ENCODE measurements at places on chromosomes 6 and 20. TPM values are rescaled to one million over a fixed set of nuclear protein-coding genes. Genes with fewer than 3 reads are reported as not detected.

- H3K27ac ChIP-seq, result no peak overlapping the region
- H3K36me3 ChIP-seq, result peaks cover 83% of the 10 kb centered on the region
- no peaks in the 10 kb centered on the region for H3K27me3 ChIP-seq
- no peak overlapping the region for H3K4me3 ChIP-seq
- no peaks in the 10 kb centered on the region for H3K4me1 ChIP-seq
- no peak for DNase-seq
These were observed 28.3 kb downstream of the MRS2 start for GRCh38 chr6:24431045-24431451.

- no peak overlapping the region for H3K4me3 ChIP-seq
- H3K27me3 ChIP-seq, result no peaks in the 10 kb centered on the region
- no peak for DNase-seq
- H3K27ac ChIP-seq, result no peak overlapping the region
These were observed 42.2 kb downstream of the RANBP9 start for GRCh38 chr6:13669476-13669875.

- peak within 1 kb of the TSS; percentile 60 for H3K4me3 ChIP-seq
- H3K36me3 ChIP-seq, result peaks cover 5% of the 10 kb centered on the region
- peak within 1 kb of the TSS; percentile 77 for H3K27ac ChIP-seq
- H3K4me1 ChIP-seq, result no peaks in the 10 kb centered on the region
- H3K27me3 ChIP-seq, result no peaks in the 10 kb centered on the region
- DNase-seq, result peak; percentile 96
These were observed at the start of gene SLC17A9 for GRCh38 chr20:62952373-62952967. SLC17A9 (plus strand) TSS chr20:62952709; CDS start chr20:62952831, 122 bp downstream.

- no peak overlapping the region for H3K27ac ChIP-seq
- no peaks in the 10 kb centered on the region for H3K27me3 ChIP-seq
- DNase-seq, result no peak
- H3K4me3 ChIP-seq, result no peak overlapping the region
- no peaks in the 10 kb centered on the region for H3K36me3 ChIP-seq
These were observed 63.6 kb downstream of the SYTL3 start for GRCh38 chr6:158713469-158713868.

DNA sequence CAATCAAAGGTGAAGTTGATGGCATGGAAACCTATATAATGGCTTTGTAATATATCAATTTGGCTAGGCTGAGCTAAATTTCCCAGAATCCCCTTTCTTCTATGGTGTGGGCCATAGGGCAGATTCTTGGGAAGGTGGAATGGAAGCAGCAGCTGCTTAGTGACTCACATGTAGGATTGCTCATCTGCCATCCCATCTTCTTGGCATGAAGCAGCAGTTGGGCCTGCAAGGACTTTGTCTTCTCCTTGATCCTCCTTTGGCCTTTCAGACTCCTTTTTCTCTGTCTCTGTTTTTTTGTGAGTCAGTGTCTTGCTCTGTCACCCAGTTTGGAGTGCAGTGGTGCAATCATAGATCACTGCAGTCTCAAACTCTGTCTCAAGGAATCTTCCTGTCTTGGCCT is 52.6 kb upstream of the CEP162 start:
- H3K27ac ChIP-seq, result no peak overlapping the region
- H3K4me3 ChIP-seq, result no peak overlapping the region
- no peak for DNase-seq
- H3K4me1 ChIP-seq, result no peaks in the 10 kb centered on the region
- H3K36me3 ChIP-seq, result no peaks in the 10 kb centered on the region

DNA sequence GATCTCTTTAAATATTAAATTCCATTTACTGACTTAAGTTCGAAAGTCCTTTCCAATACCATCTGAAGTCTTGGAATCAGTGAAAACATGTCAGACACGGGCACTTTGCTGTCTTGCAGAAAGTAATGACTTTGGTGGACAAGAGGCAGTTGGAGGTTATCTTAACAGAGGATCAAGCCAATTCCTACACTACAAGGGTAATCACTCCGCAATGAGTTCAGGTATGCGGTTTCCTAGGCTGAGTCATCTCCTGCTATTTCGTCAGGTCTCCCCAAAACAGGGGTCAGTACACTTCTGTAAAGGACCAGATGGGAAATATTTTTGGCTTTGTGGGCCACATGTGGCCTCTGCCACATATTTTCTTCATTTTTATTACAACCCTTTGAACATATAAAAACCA is 656.6 kb downstream of the KIF16B start:
- no peaks in the 10 kb centered on the region for H3K4me1 ChIP-seq
- DNase-seq, result no peak

GRCh38 chr20:19928328-19929011 is 88.7 kb upstream of the NAA20 start:
- H3K4me3 ChIP-seq, result no peak overlapping the region
- H3K27me3 ChIP-seq, result no peaks in the 10 kb centered on the region
- H3K27ac ChIP-seq, result no peak overlapping the region
- H3K36me3 ChIP-seq, result no peaks in the 10 kb centered on the region

- peak; percentile 78 for DNase-seq
- no peaks in the 10 kb centered on the region for H3K27me3 ChIP-seq
- no peaks in the 10 kb centered on the region for H3K36me3 ChIP-seq
These were observed 648.7 kb upstream of the FLRT3 start for GRCh38 chr20:14986026-14986655.

- no peak overlapping the region for H3K27ac ChIP-seq
- no peak overlapping the region for H3K4me3 ChIP-seq
- H3K27me3 ChIP-seq, result no peaks in the 10 kb centered on the region
These were observed 134.0 kb downstream of the PDE7B start for GRCh38 chr6:135985471-135985870.

DNA sequence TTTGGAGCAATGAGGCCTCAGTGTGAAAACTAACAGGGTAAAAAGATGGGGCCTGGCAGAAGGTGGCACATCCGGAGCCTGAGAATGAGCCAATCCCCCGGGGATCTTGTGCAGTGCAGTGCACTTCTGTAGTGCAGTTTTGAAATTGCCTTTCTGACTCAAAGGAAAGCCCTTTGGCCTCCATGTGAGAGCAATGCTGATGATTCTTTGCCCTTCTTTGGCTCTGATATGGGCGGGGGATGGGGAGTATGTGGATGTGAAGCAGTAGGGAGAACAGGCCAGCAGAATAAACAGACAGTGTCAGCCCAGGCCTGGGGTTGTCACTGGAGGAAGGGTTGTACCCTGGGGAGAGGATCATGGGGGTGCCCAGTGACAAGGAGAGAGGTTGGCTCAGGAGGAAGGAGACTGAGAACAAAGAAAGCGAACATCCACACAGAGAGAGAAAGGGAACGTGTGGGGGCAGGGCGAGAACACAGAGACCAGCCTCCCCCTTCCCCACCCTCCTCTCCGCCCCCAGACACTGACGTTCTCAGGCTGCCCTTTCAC is 351.2 kb downstream of the CDC5L start:
- no peak for DNase-seq
- no peak overlapping the region for H3K27ac ChIP-seq
- H3K36me3 ChIP-seq, result no peaks in the 10 kb centered on the region
- no peak overlapping the region for H3K4me3 ChIP-seq

GRCh38 chr6:129280749-129281148 is 397.8 kb downstream of the LAMA2 start:
- no peak overlapping the region for H3K4me3 ChIP-seq
- no peaks in the 10 kb centered on the region for H3K27me3 ChIP-seq
- no peak overlapping the region for H3K27ac ChIP-seq
- no peaks in the 10 kb centered on the region for H3K4me1 ChIP-seq

DNA sequence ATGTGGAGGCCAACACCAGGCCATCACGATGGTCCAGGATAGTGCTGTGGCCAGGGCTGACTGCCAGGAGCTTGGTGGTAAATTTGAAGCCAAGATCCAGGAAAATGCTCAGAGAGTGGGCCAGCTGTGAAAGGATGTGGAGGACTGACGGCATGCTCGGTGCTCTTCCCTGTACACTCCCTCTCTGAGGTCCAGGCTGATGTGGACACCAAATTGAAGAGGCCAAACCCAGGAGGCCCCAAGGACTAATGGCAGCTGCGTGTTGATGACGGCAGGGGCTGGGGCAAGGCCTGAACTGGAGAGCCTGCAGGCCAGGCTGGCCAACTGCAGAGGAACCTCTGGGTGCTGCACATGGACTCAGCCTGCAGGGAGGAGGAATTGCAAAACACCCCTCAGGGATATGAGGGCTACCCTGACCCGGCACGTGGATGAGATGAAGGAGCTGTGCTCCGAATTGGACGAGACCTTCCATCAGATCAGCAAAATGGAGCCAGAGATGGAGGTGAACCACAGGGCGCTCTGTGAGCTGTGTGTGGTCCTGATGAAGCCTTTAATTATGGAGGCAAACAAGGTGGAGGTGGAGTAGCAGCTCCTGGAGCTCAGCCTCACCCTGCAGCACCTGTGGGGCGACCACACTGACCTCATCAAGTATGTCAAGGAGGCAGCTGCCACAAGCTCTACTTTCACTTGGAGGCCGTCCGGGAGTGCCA is 6.9 kb upstream of the RAET1E start:
- no peak overlapping the region for H3K27ac ChIP-seq
- H3K27me3 ChIP-seq, result no peaks in the 10 kb centered on the region
- H3K36me3 ChIP-seq, result no peaks in the 10 kb centered on the region
- H3K4me1 ChIP-seq, result no peaks in the 10 kb centered on the region
- H3K4me3 ChIP-seq, result no peak overlapping the region
- DNase-seq, result no peak

DNA sequence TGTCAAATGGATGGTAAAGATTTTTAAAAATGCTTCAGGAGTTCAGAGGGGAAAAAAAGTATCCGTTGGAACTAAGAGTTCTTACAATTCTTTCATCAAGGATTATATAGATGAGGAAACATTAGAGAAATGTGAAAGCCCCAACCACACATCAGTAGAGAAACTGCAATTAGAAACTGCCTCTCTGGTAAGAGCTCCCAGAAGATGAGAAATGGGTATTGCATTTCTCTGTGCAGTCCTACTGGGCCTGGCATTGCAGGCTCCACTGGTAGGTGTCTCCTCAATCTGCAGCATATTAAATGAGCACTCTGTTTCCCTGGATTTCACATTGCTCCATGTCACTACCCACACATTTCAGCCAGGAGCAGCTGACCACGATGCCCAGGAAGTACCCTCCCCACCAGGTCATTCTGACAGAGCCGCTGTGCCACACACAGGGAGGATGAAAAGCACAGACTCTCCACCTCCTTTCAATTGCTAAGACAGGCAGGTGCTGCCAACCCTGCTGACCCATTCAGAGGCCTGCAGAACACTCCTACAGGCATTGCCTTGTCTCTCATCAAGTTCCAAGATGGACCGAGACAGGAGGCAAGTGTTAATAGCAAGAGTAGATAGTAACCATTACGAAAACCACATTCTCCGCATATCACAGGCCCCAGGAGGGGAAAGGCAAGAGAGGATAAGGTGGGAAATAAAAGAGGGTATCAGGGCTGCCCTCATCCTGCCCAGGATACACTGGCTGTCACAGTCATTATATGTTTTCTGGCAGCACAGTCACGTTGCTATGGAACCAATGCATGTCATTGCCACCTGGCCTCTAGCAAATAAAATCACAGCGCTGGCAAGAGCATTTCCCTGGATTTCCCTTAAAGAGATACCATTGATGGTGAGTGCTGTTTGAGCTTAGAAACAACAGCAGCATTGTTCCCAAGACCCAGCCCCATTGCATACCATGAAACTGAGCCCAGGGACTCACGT is 241.7 kb downstream of the ATXN1 start:
- no peaks in the 10 kb centered on the region for H3K4me1 ChIP-seq
- no peak overlapping the region for H3K4me3 ChIP-seq
- no peak overlapping the region for H3K27ac ChIP-seq
- no peak for DNase-seq
- H3K27me3 ChIP-seq, result no peaks in the 10 kb centered on the region

DNA sequence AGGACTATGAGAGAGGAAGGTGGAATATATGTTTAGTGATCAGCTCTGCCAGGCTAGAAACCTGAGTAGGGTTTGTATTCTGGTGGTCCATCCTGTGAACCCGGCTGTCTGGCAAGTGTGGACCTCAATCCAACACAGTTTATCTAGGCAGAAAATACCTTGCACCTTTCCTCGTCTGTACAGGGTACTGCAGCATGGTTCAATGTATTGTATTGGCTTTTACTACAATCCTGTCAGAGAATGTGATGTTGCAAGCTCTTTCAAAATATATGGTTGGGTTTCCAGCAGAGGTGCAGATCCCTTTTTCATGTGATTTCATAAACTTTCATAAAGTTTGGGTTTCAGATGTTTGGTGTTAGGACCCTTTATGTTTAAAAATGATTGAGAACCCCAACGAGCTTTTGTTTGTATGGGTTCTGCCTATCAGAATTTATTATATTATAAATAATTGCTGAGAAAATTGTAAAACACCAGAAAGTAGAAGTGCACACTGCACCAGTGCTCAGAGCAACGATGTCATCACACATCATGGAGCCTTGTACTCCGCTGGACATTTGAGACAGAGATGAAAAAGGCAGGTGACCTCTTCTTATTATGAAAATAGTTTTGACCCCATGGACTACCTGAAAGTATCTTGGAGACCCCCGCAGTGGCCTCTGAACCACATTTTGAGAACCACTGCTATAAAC is 106.6 kb downstream of the RTN4IP1 start:
- no peak overlapping the region for H3K27ac ChIP-seq
- H3K36me3 ChIP-seq, result no peaks in the 10 kb centered on the region
- H3K27me3 ChIP-seq, result no peaks in the 10 kb centered on the region

GRCh38 chr6:116238083-116238482 is 15.8 kb downstream of the TSPYL4 start:
- H3K4me3 ChIP-seq, result no peak overlapping the region
- no peaks in the 10 kb centered on the region for H3K27me3 ChIP-seq
- DNase-seq, result no peak
- H3K36me3 ChIP-seq, result peaks cover 7% of the 10 kb centered on the region
- no peak overlapping the region for H3K27ac ChIP-seq
- H3K4me1 ChIP-seq, result no peaks in the 10 kb centered on the region

DNA sequence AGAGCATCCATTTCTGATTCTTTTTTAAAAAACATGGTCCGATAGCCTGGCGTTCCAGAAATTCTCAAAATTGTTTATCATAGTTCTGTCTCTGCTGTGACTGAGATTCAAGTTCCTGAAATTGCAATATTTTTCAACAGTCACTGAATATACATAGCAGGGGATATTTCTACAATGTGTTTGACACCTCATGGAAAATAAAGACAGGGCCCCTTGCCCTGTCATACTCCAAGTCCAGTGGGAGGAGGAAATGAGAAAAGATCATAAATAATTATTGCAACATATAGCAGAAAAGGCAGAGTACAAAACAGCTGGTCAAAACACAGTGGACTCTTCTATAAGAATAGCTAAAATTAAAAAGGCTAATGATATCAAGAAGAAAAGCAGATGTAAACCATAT is 234.8 kb upstream of the SPTLC3 start:
- H3K27me3 ChIP-seq, result no peaks in the 10 kb centered on the region
- H3K27ac ChIP-seq, result no peak overlapping the region
- no peaks in the 10 kb centered on the region for H3K36me3 ChIP-seq
- H3K4me3 ChIP-seq, result no peak overlapping the region
- DNase-seq, result no peak

GRCh38 chr20:3744806-3745685 is 12.6 kb downstream of the HSPA12B start:
- H3K4me1 ChIP-seq, result no peaks in the 10 kb centered on the region
- H3K27me3 ChIP-seq, result no peaks in the 10 kb centered on the region
- peak; percentile 71 for DNase-seq

GRCh38 chr20:46222521-46223007 is 85.7 kb downstream of the CDH22 start:
- H3K27ac ChIP-seq, result no peak overlapping the region
- no peaks in the 10 kb centered on the region for H3K27me3 ChIP-seq
- H3K36me3 ChIP-seq, result no peaks in the 10 kb centered on the region
- H3K4me3 ChIP-seq, result no peak overlapping the region

The NRSN1 gene
- not detected for total RNA-seq

The SERINC3 gene
- 70.3 TPM for total RNA-seq

The CTAGE9 gene
- not detected for total RNA-seq

The CFAP206 gene
- total RNA-seq, result not detected

The KIAA0408 gene
- 0.33 TPM for total RNA-seq

All from right lobe of liver (tissue), 6 donors.